Activated CD4-positive, alpha-beta T cell treated with anti-CD3 and anti-CD28 coated beads, Interleukin-2, amount 50 U/mL, for 4 hours (primary cell): ENCODE measurements at places on chromosomes 1 and 21.

DNA sequence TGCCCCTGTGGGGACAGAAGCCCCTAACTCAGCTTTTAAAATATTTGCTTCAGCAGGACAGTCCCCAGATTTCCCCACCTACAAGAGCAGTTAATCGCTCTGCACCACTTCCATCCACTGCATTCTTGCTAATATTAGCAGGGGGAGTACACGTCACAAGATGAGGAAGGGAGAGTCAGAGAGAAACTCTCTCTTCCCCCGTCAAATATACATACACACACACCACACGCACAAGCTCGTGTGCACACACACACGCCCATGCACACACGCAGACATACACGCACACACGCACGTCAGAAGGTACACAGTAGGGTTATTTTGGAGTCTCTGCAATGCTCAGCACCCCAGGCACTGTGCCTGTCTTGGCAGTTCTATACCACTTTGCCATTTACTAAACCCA, 2.1 kb downstream of the CLCA1 start:
- no peak for DNase-seq

DNA sequence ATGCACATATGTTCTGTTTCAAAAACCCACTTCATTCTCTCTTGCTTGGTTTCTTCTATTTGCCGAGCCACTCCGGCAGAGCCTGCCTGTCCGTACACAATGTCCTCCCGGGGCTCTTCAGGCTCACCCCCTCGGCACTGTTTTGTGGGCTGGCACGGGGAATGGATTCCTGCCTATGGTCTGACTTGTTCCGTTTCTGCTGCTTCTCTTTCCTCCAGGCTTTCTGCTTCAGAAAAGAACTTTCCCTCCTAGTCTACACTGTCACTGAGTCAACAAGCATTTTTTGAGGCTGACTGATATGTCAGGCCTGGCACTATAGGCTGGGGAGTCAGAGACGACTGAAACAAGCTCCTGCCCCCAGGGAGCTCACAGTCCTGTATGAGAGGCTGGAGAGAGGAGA, 28.4 kb upstream of the SARS1 start:
- DNase-seq = no peak

DNA sequence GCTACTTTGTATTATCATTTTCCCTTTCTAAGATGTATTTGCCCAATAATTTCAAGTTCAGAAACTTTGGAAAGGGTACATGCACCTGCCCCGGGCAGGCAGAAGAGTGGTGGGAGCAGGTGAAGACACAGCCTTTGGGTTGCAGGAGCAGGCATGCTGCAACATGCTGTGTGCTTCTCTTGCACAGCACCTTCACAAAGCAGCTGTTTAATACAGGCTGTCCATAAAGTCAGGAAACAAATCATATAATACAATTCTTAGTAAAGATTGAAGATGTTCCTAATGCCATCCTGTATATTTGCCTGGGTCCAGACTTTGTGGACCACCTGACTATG, 182.9 kb downstream of the ZNF281 start:
- no peak for DNase-seq

DNA sequence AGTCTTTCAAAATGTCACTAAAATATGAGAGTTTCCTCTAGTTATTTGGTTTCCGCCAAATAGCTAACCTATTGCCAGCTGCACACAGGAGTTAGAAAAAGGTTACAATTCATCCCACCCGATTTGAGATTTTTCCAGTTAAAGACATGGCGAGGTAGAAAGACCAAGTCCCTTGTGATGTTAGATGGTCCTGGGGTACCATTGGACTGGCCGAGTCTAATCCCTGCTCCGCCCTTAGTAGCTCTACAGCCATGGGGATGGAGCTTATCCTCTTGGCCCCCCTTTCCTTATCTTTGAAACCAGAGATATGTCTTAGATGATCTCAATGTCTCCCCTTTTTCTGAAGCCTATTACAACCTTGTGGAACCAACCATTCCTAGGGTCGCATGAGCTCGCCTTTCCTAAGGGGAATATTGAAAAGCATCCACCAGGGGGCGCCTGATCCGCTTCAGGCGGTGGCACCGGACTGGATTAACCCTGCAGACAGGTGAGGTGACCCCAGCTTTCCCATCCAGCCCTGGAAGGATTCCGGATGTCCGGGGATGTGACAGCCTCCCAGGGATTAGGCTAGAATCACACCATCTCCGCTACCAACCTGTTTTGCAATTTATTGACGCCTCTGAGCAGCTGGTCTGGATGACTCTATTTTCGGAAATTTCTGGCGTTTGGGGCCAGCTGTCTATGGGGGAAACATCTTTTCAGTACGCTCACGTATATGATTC, 68.3 kb upstream of the SIM2 start:
- peak; percentile 35 for DNase-seq

DNA sequence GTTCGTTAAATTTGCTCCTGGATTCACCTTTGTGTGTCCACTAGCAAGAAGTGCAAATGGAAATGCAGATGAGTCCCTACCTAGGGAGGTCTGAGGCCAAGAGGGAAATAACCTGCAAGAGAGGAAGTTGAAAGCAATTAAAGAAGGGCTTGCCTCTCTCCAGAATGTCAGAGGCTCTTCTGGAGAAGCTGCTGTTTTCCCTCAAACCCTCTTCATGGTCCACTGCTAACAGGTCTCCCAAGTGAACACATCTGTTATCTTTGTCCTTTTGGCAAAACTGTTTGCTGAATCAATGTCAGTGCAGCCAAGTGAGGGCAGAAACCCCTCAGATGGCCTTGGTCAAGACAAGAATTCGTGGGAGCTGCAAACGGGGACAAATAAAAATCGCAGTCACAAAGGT, 177.3 kb upstream of the PLXNA2 start:
- DNase-seq = no peak

DNA sequence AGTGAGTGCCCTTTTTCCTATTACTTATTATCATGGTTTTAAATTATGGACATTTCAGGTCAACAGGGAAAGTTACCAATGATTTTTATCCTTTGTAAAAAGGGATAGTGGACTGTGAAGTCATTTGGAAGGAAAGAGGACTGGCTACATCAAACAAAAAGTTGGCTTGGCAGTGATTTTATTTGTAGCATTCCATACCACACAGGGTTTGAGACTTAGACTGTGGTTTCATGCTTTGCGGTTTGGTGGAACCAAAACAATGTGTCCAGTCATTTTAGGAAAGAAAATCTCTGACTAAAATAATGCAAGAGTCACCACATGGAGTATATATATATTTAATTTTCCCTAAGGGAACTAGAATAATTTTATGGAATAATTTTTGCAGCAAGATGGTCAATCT, 239.5 kb downstream of the HMCN1 start:
- DNase-seq = no peak

- no peak for DNase-seq
Observed at GRCh38 chr1:173355281-173356031, 121.7 kb upstream of the PRDX6 start.

GRCh38 chr1:30968220-30968971, 59.8 kb upstream of the SDC3 start:
- DNase-seq = no peak

- no peak for DNase-seq
Observed at GRCh38 chr1:906600-907420, 16.9 kb upstream of the SAMD11 start.

GRCh38 chr1:3669421-3669821, 17.1 kb downstream of the TP73 start:
- DNase-seq = no peak

DNA sequence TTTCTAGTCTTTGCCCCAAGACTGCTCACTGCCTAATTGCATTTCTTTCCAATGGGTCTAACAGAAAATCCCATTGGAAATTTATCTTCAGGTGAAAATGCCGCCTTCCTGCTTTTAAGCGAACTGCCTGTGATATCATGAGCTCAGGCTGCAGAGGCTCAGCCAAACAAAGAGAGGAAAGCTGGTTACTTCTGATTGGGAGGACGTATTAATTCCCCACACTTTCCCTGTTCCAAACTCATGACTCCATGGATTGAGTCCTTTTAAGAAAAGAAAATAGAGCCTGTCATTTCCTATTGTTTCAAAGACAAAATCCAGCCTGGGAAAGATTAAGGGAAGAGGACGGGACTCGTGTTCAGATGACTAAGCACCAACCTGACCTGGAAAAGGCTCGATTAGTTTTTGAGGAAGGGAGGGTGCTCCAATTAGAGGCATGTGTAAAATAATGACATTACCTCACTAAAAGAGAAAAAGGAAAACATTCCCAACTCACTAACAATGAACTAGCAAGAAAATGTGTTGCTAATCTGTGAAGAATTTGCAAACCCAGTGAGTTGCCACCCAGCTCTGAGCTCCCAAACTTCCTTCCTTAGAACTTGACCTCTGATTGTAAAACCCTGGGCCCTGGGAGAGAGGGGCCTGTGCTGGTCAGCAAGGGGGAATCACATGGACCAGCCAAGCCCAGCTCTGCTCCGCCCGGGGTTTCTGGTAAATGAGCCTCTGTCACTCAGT, 61.2 kb downstream of the TCP10L start:
- no peak for DNase-seq

DNA sequence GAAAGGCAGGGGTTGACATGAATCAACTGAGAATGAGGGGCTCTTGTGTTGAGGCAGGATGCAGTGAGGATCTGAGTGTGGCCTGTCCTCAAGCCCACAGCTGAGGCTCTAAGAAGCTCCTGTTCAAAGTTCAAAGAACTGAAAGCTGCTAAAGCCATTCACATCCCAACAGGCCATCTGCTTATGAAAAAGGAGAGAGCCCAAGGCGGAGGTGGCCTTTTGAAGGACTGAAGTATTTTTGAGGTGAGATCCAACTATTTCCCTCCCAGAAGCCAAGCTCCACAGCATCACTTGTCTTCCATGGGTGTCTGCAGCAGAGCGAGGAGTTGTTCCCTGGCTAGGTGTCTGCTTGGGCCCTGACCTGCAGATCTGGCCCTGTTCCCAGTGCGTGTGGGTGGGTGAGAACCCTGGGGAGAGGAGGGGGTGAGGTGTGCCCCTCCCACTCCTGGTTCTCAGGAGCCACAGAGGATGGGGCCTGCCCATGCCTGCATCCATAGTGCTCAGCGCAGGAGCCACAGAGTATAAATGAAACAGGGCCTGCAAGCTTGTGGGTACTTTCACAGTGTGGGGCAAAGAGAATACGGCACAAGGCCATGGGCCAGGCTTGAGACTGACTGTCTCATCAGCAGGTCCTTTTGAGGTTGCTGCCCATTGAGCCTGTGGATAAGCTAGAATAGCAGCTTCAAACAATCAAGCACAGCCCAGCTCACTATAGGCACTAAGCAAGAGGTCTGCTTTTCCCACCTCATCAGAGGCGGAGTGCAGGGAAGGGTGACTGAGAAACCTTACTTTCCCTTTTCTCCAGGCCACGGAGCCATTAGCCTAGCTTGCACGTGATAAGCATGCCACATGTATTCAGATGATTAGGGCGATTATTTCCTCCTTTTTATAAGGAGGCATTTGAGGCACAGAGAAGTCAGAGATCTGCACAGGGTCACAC, 15.7 kb downstream of the REG4 start:
- DNase-seq = no peak

- no peak for DNase-seq
Observed at GRCh38 chr21:42861848-42862400, 17.4 kb downstream of the WDR4 start.

- DNase-seq = peak; percentile 41
Observed at GRCh38 chr1:85278853-85279314, 2.5 kb upstream of the BCL10 start.

- no peak for DNase-seq
Observed at GRCh38 chr1:173137107-173137706, 69.9 kb downstream of the TNFSF4 start.

GRCh38 chr1:116284819-116285390, 88.1 kb upstream of the ATP1A1 start:
- no peak for DNase-seq

DNA sequence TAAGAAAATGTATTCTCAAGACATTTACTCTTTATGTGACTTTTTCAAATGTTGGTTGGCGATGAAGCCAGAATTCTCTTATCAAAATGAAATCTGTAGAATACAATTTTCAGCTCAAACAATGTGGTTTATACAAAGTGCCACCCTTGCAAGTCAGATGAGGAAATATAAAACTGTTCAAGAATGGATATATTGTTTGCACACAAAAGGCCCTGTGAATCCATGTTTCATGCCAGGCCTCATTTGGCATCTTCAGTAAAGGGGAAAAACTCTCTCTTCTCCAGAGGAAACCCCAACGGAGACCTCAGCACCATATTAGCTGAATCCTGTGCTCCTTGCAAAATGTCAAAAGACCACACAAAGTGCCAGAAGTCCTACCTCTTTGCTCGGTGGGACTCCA, 310.4 kb downstream of the RRAGC start:
- DNase-seq = no peak

- DNase-seq = no peak
Observed at GRCh38 chr1:103469801-103470200, 55.7 kb upstream of the RNPC3 start.

DNA sequence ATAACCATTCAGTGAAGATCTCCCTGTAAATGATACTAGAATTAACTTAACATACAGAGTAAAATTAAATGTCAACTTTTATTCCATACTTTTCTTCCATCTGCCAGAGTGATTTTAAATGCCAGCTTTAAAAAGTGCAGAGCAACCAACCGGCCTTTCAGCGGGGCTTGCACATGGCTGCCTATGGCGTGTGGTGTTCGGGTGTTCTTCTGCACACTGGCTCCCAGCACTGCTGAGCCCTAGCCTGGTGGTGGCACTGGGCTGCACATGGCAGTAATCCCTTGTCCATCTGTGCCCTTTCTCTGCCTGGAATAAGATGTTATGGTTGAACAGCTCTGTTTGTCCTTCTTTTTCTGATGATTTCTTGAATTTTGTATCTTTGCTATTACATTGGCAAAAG, 156.3 kb downstream of the SNX7 start:
- DNase-seq = no peak

DNA sequence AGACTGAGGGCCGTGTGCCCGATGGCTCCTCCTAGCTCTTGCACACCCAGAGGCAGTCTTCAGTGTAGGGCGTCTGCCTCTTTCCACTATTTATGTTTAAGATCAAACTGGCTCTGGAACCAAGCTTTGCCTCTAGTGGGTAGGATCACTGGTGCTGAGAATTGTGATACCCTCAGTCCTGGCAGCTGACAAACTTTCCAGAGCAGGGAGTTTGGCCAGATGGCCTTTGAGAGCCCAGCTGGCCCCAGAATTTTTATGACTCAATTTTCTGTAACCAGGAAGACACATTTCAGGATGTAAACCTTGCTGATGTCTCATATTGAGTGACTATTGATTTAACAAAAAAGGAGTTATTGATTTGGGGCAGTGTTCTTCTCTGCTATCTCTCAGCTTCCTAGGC, 6.7 kb downstream of the COQ8A start:
- DNase-seq = no peak
